Thymus (tissue), 14 donors: ENCODE measurements at places on chromosomes 16 and 17.

DNA sequence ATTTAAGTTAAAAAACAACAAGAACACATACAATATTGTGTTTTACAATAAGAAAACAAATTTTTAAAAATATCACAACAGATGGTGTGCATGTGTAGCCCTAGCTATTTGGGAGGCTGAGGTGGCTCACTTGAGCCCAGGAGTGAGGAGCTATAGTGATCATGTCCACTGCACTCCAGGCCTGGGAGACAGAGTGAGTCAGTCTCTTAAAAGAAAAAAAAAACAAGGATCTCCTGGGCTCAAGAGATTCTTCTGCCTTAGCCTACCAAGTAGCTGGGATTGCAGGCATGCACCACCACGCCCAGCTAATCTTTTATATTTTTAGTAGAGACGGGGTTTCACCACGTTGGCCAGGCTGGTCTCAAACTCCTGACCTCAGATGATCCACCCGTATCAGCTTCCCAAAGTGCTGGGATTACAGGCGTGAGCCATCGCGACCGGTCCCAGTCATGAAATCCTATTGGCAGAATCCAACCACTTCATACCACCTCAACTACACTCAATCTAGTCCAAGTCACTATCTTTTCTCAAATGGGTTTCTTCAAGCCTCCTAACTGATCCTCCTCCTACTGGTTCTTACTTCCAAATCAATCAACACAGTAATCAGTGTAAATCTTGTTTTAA lies 55.0 kb downstream of the STH start:
- H3K27me3 ChIP-seq, result no peaks in the 10 kb centered on the region
- H3K4me1 ChIP-seq, result no peaks in the 10 kb centered on the region
- H3K36me3 ChIP-seq, result peaks cover 32% of the 10 kb centered on the region
- H3K27ac ChIP-seq, result no peak overlapping the region

DNA sequence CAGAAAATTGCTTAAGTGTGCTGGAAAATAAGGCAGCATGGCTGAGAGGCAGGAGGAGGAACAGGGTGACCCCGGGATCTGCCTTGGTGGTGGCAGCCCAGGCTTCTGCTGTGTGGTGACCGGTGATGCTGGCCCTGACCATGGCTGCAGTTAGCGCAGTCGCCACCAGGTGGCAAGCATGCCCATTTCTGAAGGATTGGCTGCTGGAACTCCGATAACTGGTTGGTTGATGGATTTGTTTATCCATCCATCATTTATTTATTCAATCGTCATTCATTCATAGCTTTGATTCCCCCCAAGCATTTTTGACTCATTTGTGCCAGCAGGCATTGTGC lies 29.1 kb upstream of the ITGA3 start:
- no peak overlapping the region for H3K4me3 ChIP-seq
- no peak overlapping the region for H3K27ac ChIP-seq
- no peaks in the 10 kb centered on the region for H3K36me3 ChIP-seq
- H3K27me3 ChIP-seq, result peaks cover 35% of the 10 kb centered on the region
- H3K4me1 ChIP-seq, result no peaks in the 10 kb centered on the region

DNA sequence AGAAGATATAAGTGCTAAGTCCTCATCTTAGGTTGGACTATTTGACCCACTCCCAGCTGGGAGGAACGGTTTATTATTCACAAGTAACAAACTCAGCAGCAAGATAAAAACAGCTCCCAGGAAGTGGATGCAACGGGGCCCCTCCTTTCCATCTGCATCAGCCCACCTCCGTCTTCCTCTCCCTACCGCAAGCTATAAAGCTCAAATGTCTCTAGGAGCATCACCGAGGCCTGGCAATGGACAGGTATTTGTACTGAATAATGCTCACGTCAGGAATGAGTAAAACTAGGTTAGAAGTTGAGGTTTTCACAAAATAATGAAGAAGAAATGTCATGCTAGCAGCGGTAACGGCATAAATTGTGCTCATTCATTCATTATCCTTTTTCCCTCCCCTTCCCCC lies 408.7 kb upstream of the PSMD7 start:
- no peaks in the 10 kb centered on the region for H3K36me3 ChIP-seq
- H3K27me3 ChIP-seq, result peaks cover 22% of the 10 kb centered on the region
- no peak overlapping the region for H3K4me3 ChIP-seq
- peaks cover 3% of the 10 kb centered on the region for H3K4me1 ChIP-seq

GRCh38 chr17:47605011-47605410 lies 44.7 kb upstream of the KPNB1 start:
- no peak overlapping the region for H3K27ac ChIP-seq
- DNase-seq, result no peak
- no peak overlapping the region for H3K4me3 ChIP-seq

DNA sequence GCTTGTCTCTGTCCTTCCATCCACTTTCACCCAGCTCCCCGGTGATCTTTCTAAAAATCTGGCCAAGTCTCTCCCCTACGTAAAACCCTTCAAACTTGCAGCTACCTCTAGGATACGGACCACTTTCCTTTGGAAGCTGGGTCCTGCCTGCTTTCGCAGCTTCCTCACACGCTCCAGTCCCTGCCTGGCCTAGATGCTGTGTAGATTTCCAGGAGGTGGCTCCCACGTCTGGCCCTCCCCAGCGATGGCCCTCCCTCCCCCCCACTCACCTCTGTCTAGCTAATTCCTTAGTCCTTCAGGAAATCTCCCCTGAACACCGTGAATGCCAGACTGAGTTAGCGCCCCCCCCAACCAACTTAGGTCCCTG lies 579 bp upstream of the LRRC59 start:
- H3K4me1 ChIP-seq, result peaks cover 8% of the 10 kb centered on the region
- no peak overlapping the region for H3K4me3 ChIP-seq
- peaks cover 25% of the 10 kb centered on the region for H3K36me3 ChIP-seq
- H3K27me3 ChIP-seq, result no peaks in the 10 kb centered on the region
- no peak overlapping the region for H3K27ac ChIP-seq

GRCh38 chr17:28384281-28385036 lies 13.0 kb downstream of the SARM1 start:
- peak overlapping the region; percentile 56 for H3K4me3 ChIP-seq
- peaks cover 4% of the 10 kb centered on the region for H3K36me3 ChIP-seq
- H3K27me3 ChIP-seq, result peaks cover 19% of the 10 kb centered on the region
- no peak overlapping the region for H3K27ac ChIP-seq
- H3K4me1 ChIP-seq, result peaks cover 12% of the 10 kb centered on the region
- DNase-seq, result peak; percentile 21
